ENCODE measurements at places on chromosomes 12 and 14.

GRCh38 chr14:93332397-93332852 lies 411 bp downstream of the BTBD7 start:
- DNase-seq = no peak

GRCh38 chr12:113164014-113164413 lies 14.5 kb downstream of the CFAP73 start:
- no peak for DNase-seq

DNA sequence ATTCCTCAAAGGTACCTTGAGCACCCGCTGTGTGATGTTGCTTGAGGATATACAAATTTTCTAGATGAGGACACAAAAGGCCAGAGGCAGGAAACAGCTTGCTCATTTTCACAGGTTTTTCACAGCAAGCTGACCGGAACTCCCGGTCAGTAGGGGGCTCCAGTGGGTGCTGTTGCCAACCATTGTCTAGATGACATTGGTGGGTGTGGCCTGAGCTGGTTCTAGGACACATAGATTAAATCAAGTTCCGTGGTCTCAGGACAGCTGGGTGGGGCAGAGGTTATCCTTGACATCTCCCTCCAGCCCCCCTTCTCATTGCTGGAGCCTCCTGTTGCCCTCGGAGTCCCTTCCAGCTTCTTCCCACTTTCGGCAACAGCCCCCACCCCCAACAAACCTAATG lies 153.6 kb upstream of the FKBP4 start:
- DNase-seq = no peak

GRCh38 chr14:95189367-95190132 lies 32.2 kb upstream of the DICER1 start:
- DNase-seq = no peak

- DNase-seq = no peak
Observed at GRCh38 chr14:30988509-30988908, 36.9 kb upstream of the AP4S1 start.

DNA sequence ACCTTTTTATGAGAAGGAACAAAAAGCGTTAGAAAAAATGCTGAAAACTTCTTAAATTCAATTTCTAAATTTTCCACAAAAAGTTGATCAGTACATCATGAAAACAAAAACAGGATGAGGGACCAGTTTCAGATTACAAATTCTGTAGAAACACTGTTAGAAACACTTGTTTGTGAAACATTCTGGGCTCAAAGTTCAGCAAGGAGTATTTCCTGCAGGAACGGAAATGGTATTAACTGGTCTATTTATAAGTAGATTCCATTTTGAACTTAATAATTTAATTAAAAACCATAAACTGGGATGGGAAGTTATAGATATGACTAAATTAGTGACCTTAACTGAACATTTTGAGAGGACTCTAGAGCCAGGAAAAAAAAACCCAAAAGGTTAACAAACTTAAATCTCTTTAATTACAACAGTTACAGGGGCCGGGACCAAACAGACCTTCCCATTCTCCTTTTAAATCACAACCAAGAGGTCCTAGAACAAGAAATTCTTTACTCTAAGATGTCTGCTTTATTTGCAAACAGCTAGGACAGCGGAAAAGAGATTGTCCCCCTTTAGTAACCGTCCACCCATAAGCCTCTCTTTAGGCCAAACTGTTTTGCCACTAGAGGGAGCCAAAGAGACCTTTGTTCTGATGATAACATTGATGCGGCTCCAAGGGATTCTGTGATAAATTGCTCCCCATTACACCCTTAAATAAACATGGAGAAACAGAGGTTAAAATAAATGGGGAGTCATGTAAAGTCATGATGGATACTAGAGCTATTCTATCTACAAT lies 69.0 kb upstream of the RERGL start:
- no peak for DNase-seq

DNA sequence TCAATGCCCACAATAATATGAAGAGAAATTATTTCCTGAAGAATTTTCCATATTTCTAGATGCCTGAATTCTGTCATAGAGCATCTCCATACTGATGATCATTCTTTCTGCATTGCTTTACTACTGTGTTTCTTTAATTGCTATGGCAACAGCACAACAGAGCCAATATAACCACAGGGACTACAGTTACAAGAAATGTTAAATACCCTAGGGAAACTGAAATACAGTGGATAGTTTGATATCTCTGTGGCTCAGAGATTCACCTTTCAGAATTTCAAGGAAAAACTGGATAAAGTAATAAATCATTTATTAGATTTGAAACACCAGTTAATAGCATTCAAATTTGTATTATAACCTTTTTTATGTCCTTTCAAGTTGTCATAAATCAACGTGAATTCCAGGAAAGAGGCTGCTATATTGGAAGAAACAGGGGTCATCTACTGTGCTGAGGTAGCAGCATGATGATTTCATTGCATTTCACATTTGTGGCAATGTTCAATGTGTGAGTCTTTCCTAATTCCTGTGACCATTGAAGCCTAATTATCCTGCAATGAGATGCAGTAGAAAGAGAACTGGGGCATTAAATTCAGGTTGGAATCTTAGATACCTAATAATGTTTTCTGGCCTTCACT lies 267.1 kb downstream of the LRFN5 start:
- DNase-seq = no peak

GRCh38 chr12:93671044-93671443 lies 6.1 kb upstream of the CRADD start:
- no peak for DNase-seq

DNA sequence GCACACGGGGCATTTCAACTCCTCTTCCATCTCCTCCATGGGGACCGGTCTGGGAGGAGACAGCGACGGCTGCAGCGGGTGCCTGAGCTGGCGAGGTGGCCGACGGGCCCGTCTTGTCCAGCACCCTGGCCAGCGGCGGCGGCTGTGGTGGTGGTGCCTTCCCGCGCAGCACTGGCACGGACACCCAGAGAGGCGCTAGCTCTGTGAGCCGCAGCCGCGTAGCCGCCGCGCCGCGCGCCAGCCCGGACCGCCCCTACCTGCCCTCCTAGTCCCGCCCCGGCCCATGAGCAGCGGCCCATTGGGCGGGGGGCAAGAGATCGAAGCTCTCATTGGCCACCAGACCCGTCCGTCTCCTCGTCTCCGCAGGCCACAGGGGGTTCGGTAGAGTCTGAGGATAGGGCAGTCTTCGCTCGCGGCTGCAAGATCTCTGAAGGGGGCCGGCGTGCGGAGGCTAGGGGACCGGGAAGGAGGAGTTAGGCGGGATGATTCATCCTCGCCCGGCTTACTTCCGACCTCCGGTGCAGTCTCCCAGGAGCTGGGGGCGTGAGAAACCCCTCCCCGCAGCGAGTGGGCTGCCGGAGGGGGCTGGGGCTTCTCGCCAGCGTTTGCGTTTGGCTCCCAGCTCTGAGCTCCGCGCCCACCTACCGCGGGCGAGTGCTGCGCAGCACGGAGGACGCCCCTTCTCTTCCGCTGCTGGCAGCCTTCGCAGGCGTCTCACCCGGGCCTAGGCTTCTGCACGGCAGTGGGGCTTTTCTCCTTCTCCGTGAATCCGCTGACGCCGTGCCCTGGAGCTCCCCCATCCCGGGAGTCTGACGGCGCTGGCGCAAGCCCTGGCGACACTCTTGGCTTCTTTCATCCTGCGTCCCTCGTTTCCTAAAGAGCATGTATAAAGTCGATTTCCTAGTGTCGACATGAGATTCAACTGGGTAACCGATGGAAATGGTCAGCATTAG lies at the start of gene TRIM9:
TRIM9 (minus strand) TSS at position 205 of the 953 bp plus-strand sequence; CDS start at position 39, 166 bp downstream.
- peak; percentile 86 for DNase-seq

DNA sequence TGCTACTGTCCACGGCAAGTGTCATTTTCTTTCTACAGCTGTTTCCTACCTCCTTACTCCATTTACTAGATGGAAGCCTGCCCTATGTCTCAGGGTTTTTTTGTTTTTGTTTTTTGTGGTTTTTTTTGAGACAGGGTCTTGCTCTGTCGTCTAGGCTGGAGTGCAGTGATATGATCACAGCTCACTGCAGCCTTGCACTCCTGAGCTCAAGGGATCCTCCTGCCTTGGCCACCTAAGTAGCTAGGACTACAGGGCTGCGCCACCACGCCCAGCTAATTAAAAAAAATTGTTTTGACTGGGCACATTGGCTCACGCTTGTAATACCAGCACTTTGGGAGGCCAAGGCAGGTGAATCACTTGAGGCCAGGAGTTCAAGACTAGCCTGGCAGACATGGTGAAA lies 14.7 kb downstream of the TUBA1A start:
- no peak for DNase-seq

- DNase-seq = no peak
Observed at GRCh38 chr12:3213188-3213587, 136.0 kb downstream of the TSPAN9 start.

DNA sequence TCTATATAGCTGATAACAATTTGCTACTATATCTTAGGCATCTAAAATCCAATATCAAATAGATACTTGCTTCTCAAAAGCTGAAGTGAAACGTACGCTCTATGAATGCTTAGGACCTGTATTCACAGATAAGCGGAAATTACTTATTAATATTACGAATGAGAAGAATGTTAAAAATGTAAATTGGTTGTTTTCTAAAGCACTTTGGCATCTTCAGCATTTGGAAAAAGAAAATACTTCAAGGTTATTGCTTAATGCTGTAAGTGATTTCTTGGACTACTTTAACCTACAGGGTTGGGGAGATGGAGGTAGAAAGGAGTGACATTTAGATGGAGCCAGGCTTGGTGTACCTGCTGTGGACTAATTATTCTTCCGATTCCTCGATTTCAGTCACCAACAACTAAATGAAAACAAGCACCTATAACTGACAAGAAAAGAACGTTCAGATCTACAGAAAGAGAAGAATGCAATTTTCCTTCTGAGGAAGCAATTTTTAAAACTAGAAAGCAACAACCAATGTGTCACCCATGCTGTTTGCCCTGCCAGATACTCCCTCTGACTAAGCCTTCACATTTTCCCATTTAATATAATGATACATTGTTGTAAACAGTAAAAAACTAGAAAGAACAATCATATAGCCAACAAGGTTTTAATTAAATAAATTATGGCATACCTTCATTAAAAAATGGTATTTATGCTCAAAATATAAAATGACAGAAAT lies 49.3 kb downstream of the SLC25A21 start:
- DNase-seq = no peak

GRCh38 chr12:46209170-46209569 lies 59.7 kb downstream of the SLC38A1 start:
- peak; percentile 32 for DNase-seq

DNA sequence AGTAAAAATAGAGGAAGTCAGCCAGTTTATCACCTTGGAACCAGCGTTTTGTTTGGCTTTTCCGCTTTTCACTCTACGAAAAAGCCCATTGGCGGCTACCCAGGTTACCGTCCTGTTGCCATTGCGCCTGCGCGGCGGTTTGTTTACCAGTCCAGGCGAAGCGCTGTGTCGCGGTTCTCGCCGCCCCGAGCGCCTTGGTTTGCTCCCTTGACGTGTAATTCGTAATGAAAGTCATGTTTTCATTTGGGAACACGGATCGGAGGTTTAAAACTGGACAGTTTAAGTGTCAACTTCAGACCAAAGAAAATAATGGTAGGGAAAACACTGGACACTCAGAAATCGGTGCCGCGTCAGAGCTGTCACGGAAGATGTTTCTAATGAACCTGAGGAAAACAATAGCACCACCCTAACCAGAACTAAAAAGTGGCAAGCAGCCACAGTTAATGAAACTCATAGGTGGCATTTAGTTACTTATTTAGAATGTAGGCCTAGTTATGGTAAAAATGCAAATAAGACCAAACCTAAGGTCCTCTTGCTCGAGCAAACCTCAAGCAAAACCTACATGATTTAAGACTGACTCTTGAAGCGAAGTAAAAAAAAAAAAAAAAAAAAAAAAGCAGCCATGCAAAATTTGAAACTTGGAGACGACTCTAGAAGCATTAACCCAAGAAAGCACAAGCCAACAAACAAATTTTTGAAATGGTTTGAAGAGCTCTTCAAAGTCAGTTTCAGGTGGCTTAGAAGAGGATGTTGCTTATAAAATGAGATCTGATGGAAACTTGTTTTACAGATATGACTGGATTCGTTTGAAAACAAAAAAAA lies 790 bp upstream of the GPR19 start:
- DNase-seq = peak; percentile 47

DNA sequence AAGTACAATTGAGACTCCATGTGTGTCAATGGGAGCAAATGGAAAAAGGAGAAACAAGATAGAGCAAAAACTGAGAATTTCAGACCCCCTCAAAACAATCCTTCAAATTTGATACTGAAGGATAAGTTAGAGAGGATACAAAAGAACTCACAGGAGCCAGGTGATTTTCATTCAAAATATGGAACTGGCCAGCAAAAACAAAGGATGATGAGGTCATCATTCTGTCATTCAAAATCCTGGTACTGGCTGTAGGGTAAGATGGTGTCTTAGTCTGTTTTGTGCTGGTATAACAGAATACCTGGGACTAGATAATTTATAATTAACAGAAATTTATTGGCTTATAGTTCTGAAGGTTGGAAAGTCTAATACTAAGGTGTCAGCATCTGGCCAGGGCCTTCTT lies 80.6 kb downstream of the LMNTD1 start:
- DNase-seq = no peak

DNA sequence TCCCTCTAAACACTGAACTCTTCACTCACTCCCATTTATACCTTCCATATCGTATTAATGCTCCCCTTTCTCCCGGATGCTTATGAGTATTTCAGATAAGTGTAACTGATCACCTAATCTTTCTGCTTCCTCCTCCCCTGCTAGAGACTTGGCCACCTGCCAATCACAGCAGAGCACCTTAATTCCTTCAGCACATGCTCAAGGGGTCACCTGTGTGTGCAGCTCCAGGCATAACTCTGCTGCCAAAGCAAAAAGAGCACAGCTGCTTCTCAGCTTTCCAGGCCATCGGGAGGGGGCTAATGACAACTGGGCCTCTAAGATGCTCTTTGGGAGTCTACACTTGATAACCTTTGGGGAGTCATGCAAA lies 106.9 kb upstream of the DYRK2 start:
- no peak for DNase-seq

DNA sequence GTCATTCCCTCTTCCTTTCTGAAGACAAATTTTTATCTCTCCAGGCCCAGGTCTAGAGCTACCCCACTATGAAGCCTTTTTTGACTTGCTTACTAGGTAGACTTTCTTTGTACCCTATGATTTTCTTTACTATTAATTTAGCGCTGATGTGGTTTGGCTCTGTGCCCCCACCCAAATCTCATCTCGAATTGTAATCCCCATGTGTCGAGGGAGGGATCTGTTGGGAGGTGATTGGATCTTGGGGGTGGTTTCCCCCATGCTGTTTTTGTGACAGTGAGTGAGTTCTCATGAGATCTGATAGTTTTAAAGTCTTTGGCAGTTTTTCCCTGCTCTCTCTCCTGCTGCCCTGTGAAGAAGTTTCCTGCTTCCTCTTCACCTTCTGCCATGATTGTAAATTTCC lies 118.1 kb downstream of the SLC38A1 start:
- no peak for DNase-seq

DNA sequence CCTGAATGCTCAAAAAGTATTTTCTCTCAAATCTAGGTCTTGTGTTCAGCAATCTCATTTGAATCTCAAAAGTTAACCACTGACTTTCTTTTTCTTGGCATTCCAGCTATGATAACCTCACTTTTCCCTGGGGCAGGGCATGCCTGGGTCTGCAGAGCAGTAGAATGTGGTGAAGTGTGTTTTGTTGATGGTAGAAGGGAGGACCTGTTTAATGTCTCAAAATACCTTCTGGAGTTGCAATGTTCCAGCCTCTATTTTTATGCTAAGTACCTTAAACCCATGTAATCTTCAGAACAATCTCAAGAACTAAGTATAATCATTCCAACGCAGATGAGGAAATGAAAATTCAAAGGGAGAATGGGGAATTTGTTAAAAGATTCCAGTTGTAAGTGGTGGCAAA lies 82.1 kb upstream of the FUT8 start:
- DNase-seq = no peak

GRCh38 chr12:3490895-3491144 lies 183 bp upstream of the PRMT8 start:
- no peak for DNase-seq

GRCh38 chr12:31235868-31236395 lies 90.0 kb downstream of the SINHCAF start:
- no peak for DNase-seq
